Stimulated activated naive CD8-positive, alpha-beta T cell treated with anti-CD3 and anti-CD28 coated beads, Interleukin-15, Interleukin-2, amounts not matched to agents 100 U/mL and 50 U/mL, for 24 hours (primary cell): ENCODE measurements at places on chromosomes 1 and 21.

- DNase-seq = no peak
Measured at GRCh38 chr1:91098299-91098906, 76.6 kb upstream of the ZNF644 start.

GRCh38 chr1:151043163-151043562 lies 4.4 kb upstream of the C1orf56 start:
- DNase-seq = no peak

DNA sequence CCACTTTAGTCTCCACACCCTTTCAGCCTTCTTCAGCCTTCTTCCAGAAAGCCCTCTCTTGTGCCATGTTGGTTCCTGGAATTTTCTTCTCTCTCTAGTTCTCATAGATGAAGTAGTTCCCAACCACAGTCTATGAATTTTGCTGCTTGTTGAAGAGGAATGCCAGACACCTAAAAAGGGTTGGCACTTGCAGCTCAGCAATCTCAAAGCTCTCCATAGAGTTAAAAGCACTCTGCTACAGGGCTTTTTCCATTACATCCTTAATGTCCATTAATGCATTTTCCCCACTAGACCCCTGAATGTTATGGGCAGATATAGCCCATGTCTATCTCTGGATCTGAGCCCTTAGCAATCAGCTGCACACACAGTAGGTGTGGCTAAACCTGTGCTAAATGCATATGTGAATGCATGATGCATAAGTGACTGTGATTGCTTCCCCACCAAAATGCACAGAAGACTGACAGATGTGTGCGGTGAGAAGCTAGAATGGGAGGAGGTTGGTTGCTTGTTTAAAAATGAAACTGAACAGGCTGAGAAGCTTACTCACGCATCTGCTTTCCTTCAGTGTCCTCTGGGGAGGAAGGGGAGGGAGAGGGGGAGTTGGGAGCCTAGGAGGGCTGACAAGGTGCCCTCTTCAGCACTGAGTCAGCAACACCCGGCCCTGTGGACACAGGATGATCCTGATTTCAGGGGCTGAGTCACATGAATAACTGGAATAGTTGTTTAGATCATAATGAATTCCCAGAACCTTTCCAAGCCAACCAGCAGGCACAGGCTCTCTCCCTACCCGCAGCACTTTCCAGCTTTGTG lies 146.1 kb upstream of the FGGY start:
- peak; percentile 16 for DNase-seq

- DNase-seq = no peak
Measured at GRCh38 chr21:29504751-29505321, 206.1 kb downstream of the BACH1 start.

- DNase-seq = no peak
Measured at GRCh38 chr1:241749041-241749944, 97.2 kb downstream of the WDR64 start.

DNA sequence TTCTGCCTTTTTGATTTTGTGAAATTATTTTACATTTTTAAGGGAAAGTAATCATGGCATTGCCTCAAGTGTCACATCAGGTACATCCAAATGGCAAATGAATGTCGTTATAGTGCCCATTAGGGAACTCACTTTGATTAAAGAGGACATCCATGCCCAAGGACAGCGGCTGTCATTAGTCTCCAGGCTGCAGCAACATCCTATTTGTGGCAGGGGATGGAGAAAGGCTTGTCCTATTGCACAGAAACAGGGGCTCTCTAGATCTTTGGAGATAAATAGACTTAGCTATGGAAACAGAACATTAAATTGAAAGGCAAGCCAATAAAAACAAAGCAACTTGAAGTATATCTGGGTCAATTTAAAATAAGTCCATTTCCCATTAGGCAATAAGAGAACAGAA lies 439.3 kb downstream of the NEGR1 start:
- DNase-seq = no peak

DNA sequence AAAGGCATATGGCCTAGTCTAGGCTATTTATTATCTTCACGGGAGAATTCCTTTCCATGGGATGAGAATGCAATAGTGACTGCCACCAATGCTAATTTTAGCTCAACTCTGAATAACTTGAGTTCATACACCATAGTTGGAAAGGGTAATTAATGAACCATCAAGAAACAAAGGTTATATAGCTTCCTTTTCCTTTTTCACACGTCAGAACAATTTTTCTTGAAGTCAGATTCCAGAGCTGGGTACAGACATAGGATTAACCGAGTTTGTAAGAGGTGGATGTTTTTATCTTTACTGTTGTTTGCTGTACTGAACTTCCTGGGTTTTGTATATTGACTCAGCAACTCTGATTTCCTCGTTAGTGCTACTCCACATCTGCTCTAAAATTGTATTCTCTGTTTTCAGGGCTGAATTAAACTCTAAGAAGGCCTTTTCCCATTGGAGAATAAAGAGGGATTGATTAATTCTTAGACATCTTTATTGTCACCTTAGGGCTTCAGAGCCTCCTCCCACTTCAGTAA lies 262.0 kb downstream of the NUF2 start:
- no peak for DNase-seq
